ENCODE measurements at places on chromosomes 2 and 18. TPM values are rescaled to one million over a fixed set of nuclear protein-coding genes. Genes with fewer than 3 reads are reported as not detected.
A peak's percentile ranks its signal among the peaks of the same experiment; 100 is the strongest.

The OTOF gene
- 2.1 TPM for total RNA-seq

The MAT2A gene
- total RNA-seq: 214 TPM

The RUFY4 gene
- total RNA-seq: 2.4 TPM

The FAM228A gene
- total RNA-seq: 0.48 TPM

The ST6GAL2 gene
- total RNA-seq: not detected

The SP9 gene
- not detected for total RNA-seq

The FMNL2 gene
- total RNA-seq: 2.7 TPM

DNA sequence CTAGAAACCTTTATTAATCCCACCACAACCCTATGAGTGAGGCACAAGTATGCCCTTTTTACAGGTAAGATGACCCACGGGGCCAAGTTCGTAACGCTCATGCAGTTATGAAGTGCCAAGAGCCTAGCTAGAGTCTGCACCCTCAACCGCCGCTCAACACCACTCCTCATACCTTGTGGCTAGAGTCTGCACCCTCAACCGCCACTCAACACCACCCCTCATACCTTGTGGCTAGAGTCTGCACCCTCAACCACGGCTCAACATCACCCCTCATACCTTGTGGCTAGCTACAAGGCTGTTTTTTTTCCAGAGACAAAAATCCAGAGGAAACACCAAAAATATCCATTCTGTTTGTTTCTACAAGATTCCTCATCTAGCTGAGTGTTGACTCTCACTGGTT, 4.6 kb downstream of the TXNL4A start:
- ATAC-seq: no peak

DNA sequence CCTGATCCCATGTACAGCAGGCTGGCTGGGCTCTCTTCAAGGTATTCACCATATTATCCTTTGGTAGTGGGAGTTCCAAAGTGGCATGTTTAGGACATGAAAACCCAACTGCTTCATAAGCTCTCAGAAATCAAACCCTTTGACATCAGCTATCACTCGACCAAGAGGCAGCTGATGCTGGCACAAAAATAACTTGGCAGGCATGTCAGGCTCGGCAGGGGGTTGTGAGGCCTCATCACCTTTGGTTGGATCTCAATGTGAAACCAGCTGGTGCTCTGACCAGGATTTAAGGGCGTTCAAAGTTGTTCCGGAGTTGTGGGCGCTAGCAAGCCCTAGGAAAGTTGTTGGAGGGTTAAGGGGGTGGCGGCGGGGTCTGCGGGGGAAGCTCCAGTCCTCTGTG, 171.9 kb downstream of the FHOD3 start:
- ATAC-seq: no peak

GRCh38 chr2:219621935-219622334, 5.5 kb upstream of the SLC4A3 start:
- ATAC-seq: no peak

GRCh38 chr2:33219850-33220275, 256.6 kb upstream of the RASGRP3 start:
- peak; percentile 44 for ATAC-seq

DNA sequence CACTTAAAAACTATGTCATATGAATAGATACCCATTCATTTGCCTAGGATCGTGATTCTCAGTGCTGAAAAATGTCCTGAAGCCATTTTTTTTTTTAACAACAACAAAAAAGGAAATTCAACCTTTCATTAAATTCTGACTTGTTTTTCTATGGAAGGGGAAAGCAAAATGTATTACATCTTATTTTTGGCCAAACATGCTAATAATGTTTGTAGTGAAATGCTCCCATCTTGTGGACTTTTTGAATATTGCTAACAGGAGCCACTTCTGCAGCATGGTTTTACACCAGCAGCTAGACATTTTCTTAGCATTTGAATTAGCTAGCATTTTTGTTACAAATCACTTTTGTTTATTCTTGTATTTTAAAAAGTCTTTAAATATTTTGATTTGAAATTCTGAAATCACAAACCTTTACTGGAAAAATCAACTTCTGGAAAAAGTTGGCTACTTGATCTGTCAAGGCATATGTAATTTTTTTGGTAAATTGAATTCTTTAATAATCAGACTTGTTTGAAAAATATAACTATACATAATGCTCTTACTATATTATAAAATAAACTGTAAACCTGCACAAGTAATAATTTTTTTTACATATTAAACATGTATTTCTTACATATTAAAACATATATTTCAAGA, 75.8 kb downstream of the KIDINS220 start:
- no peak for ATAC-seq

- ATAC-seq: no peak
These were observed 16.9 kb downstream of the ACSL3 start for GRCh38 chr2:222877556-222878300.

DNA sequence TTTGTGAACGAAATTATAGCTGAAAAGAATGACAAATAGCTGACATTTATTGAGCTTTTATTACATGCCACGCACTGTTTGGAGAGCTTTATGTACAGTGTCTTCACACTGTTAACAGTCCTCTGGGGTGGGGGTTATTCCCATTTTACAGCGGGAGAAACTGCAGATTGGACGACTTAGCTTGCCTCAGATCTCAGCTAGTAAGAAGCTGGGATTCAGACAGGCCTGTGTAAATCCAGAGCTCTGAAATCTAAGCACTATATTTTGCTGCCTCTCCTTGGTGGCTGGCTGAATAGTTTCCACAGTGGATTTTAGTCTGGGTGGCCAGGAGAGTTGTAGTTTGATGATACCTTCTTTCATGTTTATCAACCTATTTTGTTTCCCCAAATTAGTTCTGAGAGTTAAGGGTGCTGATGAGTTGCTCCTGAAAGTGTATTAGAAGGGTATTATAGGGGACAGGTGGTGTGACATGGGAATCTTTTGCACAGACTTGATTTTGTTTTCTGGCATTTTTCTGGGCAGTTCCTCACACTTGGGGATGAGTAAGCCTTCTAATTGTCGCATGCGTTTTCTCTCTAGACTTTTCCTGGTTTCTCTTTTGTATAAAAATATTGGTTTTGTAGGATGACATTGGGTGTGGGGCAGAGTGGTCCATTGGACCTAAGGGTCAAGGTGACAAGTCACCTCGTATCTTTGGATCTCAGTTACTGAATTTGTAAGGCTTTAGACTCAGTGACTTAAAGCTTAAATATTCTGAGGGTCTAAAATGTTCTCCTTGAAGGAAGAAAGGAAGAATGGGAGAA, 1.5 kb downstream of the ACSL3 start:
- ATAC-seq: no peak

- no peak for ATAC-seq
These were observed at the start of gene LRRTM1 for GRCh38 chr2:80303909-80304837. Gene LRRTM1, minus strand, starts transcription at chr2:80304752. Its CDS starts 933 bp downstream, at chr2:80303819.

DNA sequence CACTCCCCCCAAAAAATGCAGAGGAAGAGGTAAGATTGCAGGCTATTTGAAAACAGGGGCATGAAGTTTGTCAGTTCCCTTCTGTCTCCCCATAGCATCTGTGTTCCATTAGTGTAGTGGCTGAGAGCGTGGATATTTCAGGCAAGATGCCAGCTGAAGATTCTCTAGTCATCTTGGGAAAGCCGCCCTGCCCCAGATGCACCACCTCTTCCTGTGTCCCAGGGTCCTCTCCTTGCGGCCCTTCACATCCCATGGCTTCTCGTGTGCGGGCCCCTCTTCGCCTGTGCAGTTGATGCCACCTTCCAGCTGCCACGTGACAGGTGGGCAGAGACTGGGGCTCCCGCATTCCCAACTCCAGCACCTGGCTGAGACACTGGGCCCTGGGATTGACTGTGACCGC, 16.1 kb downstream of the TMEM127 start:
- ATAC-seq: no peak

DNA sequence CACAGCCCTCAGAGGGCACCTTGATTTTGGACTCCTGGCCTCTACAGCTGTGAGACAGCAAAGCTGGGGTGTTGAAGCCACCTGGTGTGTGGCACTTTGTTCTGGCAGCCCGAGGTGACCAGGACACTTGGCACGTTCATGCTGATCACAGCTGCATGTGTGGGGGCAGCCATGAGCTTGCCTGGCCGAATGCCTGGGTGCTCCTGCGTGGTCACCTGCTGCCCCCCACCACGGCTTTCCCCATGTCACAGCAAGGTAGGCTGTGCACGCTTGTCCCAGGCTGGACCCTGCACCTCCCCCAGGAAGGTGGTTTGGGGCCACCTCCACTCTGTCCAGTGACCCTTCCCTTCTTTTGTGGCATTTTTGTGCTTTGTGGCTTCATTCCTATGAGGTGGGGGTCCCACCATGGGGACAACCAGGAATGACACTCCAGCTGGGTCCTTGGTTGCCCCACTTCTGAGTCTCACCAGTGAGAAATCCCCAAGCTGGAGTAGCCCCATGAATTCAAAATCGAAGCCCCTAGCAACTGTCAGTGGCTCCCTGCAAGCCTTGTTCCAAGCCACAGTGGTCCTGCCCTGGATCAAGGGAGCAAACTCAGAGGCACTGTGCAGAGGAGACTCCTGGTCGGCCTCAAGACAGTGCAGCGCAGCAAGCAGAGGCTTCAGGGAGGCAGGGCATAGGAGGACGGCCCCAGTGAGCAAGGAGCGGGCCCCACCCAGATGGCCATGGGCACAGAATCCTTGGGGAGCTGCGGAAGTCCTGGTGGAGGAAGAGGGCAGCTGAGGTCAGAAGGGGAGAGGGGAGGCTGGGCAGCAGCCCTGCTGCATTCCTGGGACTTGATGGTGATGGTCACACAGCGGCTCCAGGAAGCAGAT, 121.4 kb upstream of the HS6ST1 start:
- ATAC-seq: no peak

GRCh38 chr2:219998107-219998506, 370.7 kb downstream of the SLC4A3 start:
- no peak for ATAC-seq
